ENCODE measurements at places on chromosomes 6 and 20.

- no peak for DNase-seq
Measured at GRCh38 chr20:13419477-13419876, 198.4 kb downstream of the ISM1 start.

- DNase-seq = no peak
Measured at GRCh38 chr6:125844989-125845388, 54.2 kb downstream of the NCOA7 start.

- DNase-seq = no peak
Measured at GRCh38 chr20:63268671-63269439, 3.8 kb upstream of the ARFGAP1 start.

- peak; percentile 68 for DNase-seq
Measured at GRCh38 chr6:167093922-167094432, 28.9 kb upstream of the CCR6 start.

DNA sequence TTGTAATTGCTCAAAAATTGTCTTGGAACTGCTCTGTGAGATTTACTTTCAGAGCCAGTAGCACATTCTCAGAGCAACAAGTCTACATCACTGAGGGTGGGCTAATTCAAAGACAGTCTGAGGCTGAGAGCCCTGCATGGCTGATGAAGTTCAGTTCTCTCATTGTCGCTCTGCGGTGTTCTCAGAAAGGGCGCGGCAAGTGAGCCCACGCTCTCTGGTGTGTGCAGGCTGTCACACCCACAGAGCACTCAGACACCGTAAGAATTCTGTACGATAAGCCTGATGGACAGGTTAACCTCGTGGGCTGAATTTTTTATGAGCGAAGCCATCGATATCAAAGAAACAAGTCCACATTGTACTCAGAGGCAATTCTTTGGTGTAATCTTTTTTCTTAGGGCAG, 557.8 kb downstream of the HACE1 start:
- no peak for DNase-seq

- DNase-seq = peak; percentile 85
Measured at GRCh38 chr6:136751522-136751956, 40.7 kb downstream of the MAP3K5 start.

DNA sequence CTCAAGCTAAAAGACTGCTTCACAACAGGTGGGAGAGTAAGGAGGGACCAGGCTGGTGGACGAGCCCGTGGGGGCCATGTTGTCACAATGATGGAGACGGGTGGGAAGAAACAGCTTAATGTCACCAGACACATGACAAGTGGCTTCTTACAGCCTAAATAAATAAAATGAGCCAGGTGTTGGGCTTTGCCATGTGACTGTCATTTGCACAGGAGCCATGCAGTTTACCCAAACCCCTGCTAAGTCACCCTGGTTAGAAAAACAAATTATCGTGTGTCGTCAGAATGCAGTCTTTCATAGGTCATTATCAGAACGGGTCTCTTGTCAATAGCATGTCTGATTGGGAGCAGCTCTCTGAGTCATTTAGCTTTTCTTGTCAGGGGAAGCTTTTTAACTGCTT, 18.5 kb downstream of the BTBD3 start:
- no peak for DNase-seq

GRCh38 chr20:17381724-17382123, 149.5 kb downstream of the BFSP1 start:
- DNase-seq = no peak

DNA sequence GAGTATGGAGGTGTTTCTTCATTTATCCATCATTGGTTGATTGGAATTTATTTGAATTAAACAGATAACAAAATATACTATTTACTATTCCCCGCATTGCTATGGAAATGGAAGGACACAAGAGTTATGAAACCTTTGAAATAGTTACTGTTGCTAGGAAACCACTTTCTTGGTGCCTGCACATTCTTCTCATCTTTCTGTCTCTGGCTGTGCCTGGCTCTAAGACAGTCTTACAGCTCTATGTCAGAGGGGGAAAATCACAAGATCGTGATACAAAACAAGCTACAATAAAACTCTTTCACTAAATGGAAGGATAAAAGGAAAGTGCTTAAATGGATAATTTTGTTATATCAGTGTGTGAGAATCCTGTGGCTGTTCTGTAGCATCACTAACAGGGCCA, 453.0 kb downstream of the LMBRD1 start:
- DNase-seq = no peak

DNA sequence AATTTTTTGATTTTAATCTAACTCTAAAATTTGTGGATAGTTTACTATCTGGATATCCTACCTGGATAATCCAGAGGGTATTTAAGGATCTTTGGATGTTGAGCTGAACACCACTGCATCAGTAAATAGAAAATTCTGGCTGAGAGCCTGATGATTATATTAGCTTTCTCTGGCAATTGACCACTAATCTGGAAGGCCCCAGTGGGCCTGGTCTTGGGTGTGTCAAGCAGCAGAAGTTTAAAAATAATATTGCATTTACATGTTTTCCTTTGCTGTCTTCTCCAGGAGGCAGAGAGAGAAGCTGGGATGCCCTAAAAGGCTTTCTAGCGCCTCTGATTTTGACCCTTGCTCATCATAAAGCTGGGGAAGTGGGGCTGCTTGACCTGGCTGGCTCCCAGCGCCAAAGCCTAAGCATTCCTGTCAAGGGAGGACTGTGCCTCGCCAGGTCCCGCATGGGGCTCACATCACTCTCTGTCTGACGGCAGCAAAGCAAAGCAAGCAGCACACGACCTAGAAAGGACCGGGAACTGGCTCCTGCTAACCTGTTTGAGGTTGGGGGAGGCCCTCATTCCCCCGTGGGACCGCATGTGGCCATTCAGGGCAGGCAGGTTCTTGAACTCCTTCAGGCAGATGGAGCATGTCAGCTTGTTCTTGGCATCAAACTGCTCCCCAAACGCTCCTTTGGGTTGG, 46.6 kb upstream of the MRPS10 start:
- DNase-seq = no peak

- no peak for DNase-seq
Measured at GRCh38 chr6:158057213-158057987, 75.7 kb downstream of the SYNJ2 start.

- no peak for DNase-seq
Measured at GRCh38 chr6:19269341-19269898, 567.8 kb upstream of the ID4 start.

DNA sequence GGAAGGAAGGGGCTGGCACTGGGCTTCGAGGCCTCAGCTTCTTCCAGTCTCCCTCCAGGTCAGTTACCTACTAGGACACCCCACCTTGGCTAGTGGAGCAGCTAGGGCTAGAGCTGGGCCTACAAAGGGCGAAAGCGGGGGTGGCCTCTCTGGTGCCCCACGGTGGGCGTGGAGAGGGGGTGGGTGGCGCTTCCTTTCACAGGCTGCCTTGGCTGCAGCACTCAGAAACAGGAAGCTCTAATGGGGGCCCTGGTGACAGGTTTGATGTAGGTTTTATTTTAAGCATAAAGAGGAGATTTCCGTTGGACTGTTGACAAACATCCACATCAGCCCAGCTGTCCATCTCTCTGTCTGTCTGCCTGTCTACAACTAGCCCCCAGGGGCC, 13.4 kb downstream of the FAM110A start:
- no peak for DNase-seq

GRCh38 chr6:39295611-39296011, 18.6 kb downstream of the KCNK17 start:
- DNase-seq = no peak

- DNase-seq = no peak
Measured at GRCh38 chr6:53985366-53985765, 125.9 kb upstream of the MLIP start.

- no peak for DNase-seq
Measured at GRCh38 chr6:51793393-51793792, 294.0 kb downstream of the PKHD1 start.

- DNase-seq = no peak
Measured at GRCh38 chr6:124977067-124977908, 15.1 kb downstream of the RNF217 start.

DNA sequence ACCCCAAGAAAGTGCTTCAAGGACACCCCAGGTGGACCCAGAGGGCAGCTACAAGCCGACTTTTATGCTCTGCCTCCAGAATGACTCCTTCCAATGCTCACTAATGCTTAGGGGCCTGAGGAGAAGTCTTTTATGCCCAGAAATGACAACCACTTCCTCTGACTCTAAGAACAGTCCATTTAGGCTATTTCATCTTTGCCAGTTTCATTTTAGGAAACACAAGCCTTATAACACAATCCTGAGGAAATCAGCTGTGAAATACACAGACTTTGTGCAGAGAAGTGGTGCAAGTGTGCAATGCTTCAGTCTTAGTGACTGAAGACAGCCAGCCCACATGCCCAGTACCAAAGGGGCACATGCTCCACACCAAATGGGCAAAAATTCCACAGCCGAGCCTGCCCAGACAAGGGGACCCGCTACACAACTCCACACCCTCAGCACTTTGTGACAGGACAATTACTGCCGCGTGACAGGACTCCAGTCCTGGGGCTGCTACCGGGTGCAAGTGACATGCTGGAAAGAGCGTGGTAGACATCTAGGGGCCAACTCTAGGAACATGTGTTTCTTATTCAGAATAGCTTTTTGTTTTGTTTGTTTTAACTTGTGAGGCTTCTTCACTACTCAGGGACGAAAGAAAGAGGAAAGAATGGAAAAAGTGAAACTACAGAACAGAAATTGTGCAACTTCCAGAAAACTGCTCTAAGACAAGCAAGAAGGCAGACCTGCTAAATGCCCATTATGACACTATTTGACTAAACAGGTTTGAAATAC, 28.2 kb upstream of the PLAGL1 start:
- DNase-seq = no peak

- DNase-seq = peak; percentile 32
Measured at GRCh38 chr20:23257848-23258746, 92.5 kb upstream of the NXT1 start.

DNA sequence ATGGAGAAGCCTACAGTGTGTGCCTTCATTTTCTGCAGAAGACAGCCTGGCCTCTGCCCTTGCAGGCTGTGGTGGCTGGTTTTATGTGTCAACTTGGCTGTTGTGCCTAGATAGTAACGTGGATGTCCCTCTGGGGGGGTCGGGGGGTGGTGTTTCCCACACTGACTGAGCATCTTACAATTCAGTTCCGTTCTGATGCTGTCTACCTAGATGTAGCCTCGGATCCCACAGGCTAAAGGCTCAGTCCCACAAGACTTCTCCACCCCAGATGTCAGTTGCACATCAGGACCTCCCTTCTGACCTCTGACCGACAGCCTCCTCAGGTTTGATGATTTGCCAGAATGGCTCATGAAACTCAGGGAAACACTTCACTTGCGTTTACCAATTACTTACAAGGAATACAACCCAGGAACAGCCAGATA, 4.4 kb downstream of the PYGB start:
- no peak for DNase-seq

DNA sequence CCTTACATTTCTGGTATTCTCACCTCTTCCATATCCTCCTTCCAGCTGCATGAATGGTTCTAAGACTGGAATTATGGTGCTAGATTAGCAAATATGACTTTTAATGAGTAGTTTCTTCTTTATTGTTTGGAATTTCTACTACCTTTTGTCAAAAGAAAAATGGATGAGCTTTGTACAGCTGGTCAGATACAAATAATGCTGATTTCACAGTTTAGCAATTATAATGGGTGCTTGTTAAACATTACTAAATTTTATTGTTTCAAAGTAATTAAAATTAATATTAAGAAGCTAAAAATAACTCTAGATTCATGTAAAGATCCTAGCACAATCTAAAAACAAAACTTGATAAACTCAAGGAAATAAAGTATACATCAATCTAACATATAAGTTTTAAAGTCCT, 32.3 kb upstream of the BEND6 start:
- no peak for DNase-seq

GRCh38 chr20:8464368-8464767, 332.3 kb downstream of the PLCB1 start:
- no peak for DNase-seq

GRCh38 chr20:23403751-23404150, 17.5 kb downstream of the NAPB start:
- no peak for DNase-seq

DNA sequence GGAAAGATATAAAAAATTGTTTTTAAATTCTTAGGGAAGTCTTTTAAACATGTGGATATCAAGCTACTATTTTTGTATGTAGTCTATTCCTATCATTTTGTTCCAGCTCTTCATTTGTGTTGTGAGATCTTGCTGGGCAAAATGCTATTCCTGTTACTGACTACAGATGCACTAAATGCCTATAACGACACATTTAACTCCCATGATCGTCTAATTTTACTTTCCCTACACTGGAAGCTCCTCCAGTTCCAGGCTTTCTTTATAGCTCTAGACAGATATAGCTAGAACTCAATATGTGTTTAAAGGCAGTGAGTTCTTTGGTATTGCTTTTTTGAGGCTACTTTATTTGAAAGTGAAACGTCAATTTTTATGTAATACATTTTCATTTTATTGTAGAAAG, 971.5 kb upstream of the CITED2 start:
- no peak for DNase-seq

DNA sequence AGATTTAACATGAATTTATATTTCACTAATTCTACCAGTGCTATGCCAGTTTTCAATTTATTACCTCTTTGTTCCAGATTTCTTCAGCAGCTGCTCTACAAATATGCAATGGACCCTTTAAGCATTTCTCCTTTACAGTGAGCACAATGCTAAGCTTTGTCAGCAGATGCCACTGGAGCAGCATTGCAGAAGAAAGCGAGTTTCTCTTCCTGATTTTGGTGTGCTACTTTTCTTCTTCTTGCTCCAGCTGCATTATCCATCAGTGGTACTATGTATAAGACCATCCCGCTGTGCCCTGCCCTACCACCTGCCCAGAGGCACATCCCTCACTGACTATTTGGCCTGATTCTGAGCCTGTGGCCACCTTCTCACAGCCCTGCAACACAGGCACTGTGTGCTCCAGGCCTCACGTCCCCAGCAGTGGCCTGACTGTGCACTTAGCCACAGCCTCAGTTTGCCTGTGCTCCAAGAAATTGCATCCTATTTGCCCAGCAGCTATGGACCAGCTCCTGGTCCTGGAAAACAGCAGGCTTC, 84.1 kb downstream of the TNFAIP3 start:
- no peak for DNase-seq

GRCh38 chr20:5508044-5508443, 191.3 kb upstream of the PROKR2 start:
- DNase-seq = no peak

GRCh38 chr20:56810141-56810540, 181.0 kb downstream of the TFAP2C start:
- no peak for DNase-seq

DNA sequence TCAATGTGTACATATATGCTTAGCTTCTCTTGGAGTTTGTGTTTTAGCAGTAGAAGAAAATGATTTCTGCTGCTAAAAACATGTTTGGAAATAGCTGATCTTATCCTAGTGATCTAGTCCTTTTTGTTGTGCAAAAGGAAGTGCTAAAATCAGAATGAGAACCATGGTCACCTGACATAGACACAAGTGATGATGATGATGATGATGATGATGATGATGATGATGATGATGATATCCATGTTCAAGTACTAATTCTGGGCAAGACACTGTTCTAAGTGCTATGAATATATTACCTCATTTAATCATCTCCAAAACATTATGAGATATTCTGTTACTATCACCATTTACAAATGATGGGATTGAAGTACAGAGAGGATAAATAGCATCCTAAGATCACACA, 79.8 kb downstream of the ANKEF1 start:
- DNase-seq = no peak
